ENCODE measurements at places on chromosomes 7 and 10.

GRCh38 chr10:129863201-129863663 lies 100.8 kb downstream of the EBF3 start:
- DNase-seq = peak; percentile 69

GRCh38 chr10:110774069-110775019 lies 97.4 kb upstream of the PDCD4 start:
- no peak for DNase-seq

DNA sequence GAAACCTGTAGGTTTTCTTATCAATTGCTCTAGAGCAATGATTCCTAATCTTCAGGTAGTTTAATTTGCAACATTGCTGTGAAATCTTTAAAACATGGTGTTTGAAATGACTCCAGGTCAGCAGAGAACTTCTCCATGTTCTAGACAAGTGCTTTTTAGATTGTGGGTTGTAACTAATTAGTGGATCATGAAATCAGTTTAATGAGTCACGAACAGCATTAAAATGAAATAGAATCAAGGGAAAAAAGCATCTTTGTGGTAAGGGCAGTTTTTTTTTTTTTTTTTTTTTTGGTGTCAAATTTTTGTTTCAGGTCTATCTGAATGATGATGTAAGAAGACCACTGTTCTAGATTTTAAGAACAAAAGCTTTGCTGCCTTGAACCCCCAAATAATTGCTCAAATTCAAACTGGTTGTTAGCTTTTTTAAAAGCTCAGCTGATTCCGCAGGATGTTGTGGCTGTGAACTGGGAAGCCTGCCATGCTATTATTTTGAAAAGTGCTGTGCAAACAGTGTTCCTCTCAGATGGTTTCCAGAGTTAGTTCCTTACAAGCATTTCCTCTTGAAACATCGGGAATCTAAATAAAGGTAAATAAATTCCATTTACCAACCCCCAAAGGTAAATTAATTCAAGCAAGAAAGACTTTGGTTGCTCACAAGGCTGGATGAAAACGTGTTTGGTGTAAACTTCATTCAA lies 13.1 kb upstream of the PDK4 start:
- no peak for DNase-seq

DNA sequence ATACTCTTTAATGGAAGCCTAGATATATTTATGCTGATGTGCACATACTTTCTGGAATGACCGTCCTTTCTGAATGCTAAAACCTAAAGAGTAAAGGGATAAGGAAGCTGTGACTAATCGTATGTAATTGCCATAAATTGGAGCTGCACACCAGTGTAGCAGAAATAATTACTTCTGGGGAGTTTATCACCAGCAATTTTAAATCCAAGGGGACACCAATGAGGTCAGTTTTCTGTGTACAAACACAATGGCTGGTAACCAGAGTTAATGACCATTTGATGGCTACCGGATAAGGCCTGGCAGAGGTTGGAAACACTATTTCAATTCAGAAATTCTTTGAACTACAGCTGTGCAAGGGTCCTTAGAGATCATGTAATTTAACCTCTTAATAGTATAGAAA lies 670.1 kb downstream of the REEP3 start:
- DNase-seq = peak; percentile 22

- peak; percentile 86 for DNase-seq
These were observed 2.7 kb upstream of the MUC17 start for GRCh38 chr7:101017064-101017777.
